ENCODE measurements at places on chromosomes 5 and 9. TPM values are rescaled to one million over a fixed set of nuclear protein-coding genes. Genes with fewer than 3 reads are reported as not detected.

- no peak for DNase-seq
Observed at GRCh38 chr5:147756566-147756965, 26.0 kb downstream of the JAKMIP2 start.

DNA sequence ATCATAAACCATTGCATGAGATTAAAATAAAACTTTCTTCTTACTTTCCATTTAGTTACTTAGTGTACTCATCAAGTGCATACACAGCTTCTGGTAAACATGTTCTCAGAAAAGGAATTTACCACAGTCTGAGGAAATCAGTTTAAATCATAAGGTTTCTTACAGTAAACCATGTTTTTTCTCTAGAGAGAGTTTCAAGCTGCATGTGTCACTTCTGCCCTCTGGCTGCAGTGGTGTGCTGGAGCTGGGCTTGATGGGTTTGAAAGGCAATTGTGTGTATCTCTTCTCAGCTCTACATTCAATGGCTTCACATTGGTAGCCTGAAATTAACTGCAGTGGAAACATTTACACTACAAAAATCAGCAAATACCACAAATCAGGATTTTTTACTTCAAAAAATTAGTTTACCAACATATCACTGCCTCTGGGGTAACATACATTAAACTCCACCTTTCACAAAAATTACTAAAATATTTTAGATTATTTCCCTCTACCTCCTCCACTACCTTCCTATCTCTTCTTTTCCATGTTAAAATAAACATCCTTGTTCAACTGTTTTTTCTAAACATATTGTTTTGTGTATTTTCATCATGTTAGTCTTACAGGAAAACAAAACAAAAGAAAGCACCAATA is 414.3 kb downstream of the ANXA1 start:
- peak; percentile 60 for DNase-seq

DNA sequence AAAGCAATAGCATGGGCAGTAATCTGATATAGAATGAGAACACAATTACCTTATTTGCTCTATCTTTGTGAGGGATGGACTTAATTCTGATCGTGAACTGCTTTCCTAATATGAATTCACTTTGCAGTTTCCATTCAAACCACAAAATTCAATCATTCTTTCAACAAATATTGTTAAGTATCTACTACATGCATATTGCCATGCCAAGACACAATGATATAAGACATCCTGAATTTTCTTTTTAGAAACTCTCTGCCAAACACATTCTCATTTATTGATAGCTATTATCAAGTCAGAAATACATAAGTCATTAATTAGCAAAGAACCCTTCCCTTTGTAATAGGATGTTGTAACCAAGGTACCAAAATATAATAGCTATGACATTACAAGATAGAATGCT is 121.6 kb upstream of the TARS1 start:
- DNase-seq: no peak

- DNase-seq: no peak
Observed at GRCh38 chr5:178180141-178180863, 6.9 kb downstream of the GMCL2 start.

DNA sequence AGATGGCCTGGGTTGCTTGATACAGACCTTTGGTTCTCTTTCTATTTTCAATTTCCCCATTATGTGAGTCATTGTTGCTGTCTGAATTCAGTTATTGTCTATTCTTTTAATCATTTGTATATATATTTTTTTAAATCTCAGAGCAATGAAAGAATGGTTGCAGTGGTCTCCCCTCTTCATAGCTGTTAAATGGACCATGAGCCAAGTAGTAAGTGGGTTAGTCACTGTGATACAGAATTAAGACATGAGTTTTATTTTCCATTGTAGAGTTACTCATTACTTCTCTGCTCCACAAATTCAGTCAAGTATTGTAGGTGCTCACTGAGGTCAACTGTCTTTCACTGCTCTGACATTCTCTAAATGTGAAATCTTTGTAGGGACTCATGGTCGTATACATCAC is 174.6 kb upstream of the GRAMD2B start:
- DNase-seq: no peak

- DNase-seq: no peak
Observed at GRCh38 chr5:179343021-179343718, 2.1 kb downstream of the ADAMTS2 start.

DNA sequence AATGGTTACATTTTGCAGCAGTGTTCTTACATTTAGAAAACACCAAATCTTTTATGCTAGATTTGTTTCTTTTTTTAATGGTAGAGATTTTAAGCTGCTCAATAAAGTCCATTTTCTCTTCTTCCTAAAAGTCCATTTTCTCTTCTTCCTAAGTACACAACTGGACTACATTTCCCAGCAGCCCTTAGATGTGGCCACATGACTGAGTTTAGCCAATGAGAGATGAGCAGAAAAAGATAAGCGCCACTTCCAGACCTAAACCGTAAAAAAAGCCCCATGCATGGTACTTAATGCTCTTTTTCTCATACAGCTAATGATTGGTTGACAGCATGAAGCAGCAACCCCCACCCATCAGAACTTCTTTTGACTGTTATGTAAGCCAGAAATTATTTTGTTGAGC is 206.7 kb downstream of the FAM114A2 start:
- no peak for DNase-seq

DNA sequence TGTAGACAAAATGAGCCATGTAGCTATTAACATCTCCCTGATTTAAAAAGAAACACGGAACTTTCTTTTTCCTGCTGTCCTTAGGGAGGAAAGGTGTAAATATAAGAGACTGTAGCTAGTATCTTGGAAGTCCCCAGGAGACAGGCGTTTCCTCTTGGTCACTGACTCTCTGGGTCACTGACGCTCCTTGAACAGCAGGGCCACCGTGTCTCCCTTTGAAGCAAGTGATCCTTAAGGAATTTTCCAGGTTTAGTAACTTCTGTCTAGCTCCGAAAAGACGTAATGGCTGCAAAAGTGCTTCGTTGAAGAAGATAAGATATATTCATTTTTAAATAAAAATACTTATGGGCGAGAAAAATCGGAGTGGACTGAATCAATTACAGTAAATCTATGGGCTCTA is 745 bp upstream of the CLTA start:
- DNase-seq: no peak

DNA sequence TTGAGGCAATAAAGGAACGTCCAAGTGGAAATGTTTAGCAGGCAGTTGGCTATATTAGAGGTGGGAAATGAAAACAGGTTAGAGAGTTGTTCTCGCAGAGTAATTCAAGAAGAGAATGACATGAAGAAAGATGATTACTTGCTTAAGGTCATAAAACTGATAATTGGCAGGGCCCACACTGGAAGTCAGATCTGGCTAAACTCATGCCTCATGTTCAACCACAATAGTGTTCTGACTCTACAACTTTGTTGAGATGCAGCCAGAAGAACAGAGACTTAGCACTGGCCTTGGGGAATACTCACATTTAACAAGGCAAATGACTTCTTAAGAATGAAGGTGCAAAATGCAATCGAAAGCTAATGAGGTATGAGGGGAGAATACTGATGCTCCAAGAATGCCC is 27.2 kb upstream of the TNFSF8 start:
- no peak for DNase-seq

CCL27 gene
- polyA plus RNA-seq: 1.0 TPM

TMOD1 gene
- polyA plus RNA-seq: 80.8 TPM

HAPLN1 gene
- 6.6 TPM for polyA plus RNA-seq

IL3 gene
- polyA plus RNA-seq: not detected

CDO1 gene
- 104 TPM for polyA plus RNA-seq

C9orf50 gene
- polyA plus RNA-seq: 0.60 TPM
